ENCODE measurements at places on chromosomes 16 and 17.

GRCh38 chr17:72850410-72851118 is 241.9 kb downstream of the SLC39A11 start:
- DNase-seq = no peak

- no peak for DNase-seq
Observed at GRCh38 chr17:55770196-55770870, 19.5 kb downstream of the PCTP start.

- DNase-seq = no peak
Observed at GRCh38 chr17:16398270-16399267, 16.8 kb upstream of the TRPV2 start.

DNA sequence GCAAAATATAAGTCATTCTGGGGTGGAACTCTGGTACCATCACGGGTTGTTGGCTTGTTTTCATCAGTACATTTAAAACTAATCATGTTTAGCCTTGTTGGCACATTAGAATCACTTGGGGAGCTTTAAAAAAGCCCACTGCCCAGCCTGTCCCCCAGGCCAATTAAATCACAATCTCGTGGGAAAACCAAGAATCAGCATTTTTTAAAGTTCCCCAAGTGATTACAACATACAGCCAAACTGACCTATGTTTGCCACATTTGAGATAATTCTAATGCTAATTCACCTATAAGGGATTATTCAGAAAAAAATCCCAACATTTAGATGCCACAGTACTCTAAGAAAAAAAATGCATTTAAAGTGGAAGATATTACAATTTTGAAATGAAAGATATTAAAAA is 8.4 kb upstream of the MSI2 start:
- no peak for DNase-seq

GRCh38 chr17:81898885-81899284 is 3.2 kb upstream of the NPB start:
- no peak for DNase-seq

DNA sequence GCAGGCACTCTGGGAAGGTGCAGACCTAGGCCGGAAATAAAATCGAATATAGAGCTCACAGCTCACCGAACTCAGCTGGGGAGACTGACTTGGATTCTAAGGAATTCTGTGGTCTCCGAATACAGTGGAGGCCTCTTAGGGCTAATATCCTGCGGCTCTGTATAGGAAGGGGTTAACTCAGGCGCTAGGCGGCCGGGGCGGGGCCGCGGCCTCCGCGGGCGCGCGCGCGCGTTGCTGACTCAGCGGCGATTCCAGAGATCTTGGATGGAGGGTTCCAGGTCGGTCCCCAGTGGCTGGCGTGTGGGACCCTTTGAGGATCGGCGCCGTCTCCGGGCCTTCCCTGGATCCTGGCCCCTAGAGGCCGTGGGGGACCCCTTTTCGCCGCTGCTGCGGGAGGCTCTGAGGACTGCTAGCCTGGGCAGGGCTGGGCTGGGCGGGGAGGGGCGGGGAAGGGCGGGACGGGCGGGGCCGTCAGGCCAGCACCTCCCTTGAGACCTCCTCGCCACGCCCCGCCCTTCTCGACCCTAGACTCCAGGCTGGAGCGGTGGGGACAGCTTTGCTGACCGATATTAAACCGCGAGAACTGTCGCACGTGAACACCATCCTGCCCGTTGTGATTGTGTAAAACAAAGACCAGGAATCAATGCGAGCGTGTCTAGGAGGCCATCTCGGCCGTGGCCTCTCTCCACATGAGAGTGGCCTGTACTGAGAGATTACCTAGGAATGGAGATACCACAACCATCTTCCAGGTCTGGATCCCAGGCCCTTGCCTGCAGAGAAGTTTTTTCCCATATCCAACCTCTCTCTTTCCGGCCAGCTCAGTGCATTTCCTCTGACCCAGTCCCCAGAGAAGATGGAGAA is 1.4 kb upstream of the PLEKHH3 start:
- peak; percentile 70 for DNase-seq

DNA sequence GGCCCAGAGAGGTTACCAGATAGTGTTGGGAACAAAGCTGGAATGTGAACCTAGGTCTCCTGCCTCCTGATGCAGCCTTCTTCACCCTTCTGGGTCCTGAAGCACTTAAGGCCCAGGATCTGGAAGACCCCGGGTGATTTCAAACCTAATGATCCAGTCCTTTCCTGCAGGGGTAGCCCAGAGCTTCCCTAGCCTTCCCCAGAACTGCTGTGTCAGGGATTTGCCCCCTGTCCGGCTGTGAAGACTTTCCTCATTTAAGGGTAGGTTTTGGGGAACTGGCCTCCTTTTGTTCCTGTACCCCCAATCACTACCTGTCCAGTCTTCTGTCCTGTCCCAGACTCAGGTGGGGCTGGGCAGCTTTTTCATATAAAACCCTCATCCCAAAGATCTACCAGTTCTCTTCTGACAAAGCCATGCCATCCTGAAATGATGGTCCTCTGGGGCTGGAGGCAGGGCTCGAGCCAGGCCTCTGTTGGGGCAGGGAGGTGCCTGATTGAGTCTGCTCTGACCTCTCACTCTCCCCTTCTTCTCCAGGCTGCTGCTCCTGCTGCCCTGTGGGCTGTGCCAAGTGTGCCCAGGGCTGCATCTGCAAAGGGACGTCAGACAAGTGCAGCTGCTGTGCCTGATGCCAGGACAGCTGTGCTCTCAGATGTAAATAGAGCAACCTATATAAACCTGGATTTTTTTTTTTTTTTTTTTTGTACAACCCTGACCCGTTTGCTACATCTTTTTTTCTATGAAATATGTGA is 1.3 kb downstream of the MT1X start:
- DNase-seq = no peak

- no peak for DNase-seq
Observed at GRCh38 chr16:3909791-3910583, 29.5 kb upstream of the CREBBP start.
